NCI-H1417 (cell line): ENCODE measurements at places on chromosomes 12 and 14.
A peak's percentile ranks its signal among the peaks of the same experiment; 100 is the strongest.

- no peak for DNase-seq
Observed at GRCh38 chr14:72883961-72884360, 9.9 kb downstream of the DPF3 start.

DNA sequence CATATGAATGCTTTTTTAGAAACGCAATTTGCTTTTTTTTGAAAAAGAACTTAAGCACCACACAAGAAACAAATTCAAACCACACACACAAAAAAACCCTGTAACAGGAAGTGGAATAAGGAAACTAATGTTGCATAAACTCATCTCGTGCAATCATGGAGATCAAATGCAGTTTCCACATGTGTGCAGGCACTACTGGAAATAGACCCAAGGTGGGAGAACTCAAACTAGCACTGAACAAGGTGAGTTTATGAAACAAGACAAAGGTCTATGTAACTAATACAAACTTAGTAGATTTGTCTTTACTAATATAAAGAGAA is 17.5 kb downstream of the NIN start:
- no peak for DNase-seq

- no peak for DNase-seq
Observed at GRCh38 chr12:118982984-118983761, 1.8 kb downstream of the SRRM4 start.

DNA sequence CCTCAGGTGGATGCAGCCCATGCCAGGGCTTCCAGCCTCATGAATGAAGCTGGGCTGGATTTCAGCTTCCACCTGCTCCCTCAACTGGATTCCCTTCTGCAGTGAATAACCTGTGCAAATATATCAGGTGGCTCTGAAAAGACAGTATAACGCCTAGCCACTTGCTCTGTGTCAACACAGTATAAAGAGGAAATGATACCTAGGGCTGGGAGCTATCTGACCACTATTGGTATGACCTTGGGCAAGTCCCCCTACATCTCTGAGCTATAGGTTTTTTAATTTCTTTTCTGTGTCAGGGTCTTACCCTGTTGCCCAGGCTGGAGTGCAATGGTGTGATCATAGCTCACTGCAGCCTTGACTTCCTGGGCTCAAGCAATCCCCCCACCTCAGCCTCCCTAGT is 19.8 kb downstream of the ISM2 start:
- DNase-seq, result no peak

GRCh38 chr12:57107456-57108155 is 3.6 kb downstream of the STAT6 start:
- DNase-seq, result no peak

DNA sequence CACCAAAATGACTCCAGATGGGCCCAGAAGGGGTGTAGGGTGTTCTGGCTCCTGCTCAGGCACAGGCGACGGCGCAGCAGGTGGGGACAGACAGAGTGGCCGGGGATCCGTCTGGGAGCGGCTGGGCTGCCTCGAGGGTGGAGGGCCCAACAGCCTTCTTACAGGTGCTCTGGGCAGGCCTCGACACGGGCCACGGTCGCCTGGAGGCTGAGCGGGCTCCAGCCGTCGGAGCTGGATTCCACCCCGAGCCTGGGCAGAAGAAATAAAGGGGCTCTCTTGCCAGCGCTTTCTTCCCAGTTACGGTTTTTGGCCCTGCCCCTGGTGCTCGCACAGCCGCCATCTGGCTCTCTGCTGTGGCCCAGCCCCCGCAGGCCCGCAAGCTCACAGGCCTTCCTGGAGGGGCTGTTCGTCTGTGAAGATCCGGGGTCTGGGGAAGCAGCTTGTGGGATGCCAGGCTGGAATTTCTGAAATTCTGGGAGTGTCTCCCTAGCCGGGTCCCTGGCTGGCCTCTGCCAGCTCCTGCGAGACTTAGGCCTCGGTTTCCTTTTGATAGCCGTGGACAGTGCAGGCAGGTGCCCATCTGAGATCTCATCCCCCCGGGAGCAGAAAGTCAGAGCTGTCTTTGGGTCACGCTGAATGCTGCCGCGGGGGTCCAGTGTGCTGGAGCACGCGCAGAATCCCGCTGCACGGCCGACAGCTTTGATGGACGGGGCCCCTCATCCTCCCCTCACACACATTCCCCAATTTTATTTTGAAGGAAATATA is 122.7 kb downstream of the PAPOLA start:
- DNase-seq, result no peak

GRCh38 chr12:123748661-123749060 is 13.4 kb upstream of the DNAH10 start:
- DNase-seq, result no peak

GRCh38 chr12:11771895-11772502 is 122.5 kb downstream of the ETV6 start:
- no peak for DNase-seq

- no peak for DNase-seq
Observed at GRCh38 chr12:19074700-19075099, 54.8 kb upstream of the PLEKHA5 start.

GRCh38 chr14:95918466-95918865 is 41.8 kb downstream of the TUNAR start:
- DNase-seq, result peak; percentile 68

- no peak for DNase-seq
Observed at GRCh38 chr14:52325630-52326029, 11.5 kb downstream of the PTGER2 start.

- DNase-seq, result peak; percentile 34
Observed at GRCh38 chr12:14605401-14605989, 37.8 kb upstream of the PLBD1 start.

GRCh38 chr12:126651133-126651532 is 1585.9 kb downstream of the AACS start:
- DNase-seq, result no peak

- DNase-seq, result peak; percentile 70
Observed at GRCh38 chr12:98594050-98594835, 757 bp downstream of the SLC25A3 start.

DNA sequence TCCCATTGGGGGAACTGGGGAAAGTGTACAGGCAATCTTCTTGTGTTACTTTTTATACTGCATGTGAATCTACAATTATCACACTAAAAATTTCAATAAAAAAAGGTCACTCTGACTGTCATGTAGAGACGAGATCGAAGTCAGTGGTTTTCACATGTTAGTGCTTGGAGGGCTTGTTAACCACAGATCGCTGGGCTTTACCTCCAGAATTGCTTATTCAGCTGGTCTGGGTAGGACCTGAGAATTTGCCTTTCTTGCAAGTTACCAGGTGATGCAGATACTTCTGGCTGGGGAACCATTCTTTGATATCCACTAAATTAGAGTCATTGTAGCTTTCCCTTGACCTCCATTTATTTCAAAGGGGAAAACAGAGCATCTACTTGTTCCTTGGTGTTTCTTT is 62.8 kb upstream of the SLC38A4 start:
- no peak for DNase-seq

DNA sequence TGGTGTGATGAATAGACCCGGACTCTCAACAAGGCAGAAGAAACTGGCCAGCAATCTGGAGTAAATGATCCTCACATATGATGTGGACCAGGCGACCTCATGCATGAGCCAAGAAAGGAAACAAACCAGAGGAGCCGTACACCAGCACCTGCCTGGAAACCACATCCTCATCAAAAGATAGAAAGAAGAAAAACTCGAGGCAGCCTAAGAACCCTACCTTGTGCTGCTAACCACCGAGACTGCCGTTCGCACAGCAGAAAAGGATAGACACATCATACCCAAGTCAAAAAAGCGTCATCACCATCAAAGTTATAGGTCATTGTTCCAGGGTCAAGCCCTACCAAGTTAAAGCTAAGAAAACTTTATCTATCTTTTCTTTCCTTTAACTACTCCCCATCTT is 66.7 kb downstream of the RESF1 start:
- DNase-seq, result no peak

- DNase-seq, result no peak
Observed at GRCh38 chr14:83290447-83290846, 1756.8 kb upstream of the SEL1L start.

DNA sequence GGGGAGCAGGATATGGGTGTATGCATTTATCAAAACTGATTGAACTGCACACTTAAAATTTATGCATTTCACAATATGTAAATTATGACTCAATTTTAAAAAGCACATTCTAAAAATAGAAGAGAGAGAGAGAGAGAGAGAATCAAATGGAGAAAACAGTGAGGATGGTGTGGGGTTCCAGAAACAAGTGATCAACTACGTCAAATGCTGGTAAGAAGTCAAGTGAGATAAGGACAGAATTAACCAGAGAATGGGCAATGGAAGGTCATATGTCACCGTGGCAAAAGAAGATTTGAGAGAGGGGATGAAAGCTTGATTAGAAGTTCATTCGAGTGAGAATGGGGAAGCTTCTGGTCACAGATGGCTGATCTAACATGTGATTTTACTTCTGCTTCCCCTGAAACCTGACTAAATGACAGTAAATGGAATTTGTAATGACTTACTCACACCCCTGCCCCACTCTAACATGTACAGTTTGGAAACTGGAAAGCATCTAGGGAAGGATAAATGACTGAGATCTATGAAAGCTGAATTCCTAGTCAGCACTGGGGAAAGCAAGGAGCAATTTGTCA is 276.5 kb upstream of the AMIGO2 start:
- no peak for DNase-seq

GRCh38 chr12:116101991-116102390 is 175.5 kb downstream of the MED13L start:
- DNase-seq, result no peak

- no peak for DNase-seq
Observed at GRCh38 chr12:107894589-107894988, 120.1 kb downstream of the ASCL4 start.

DNA sequence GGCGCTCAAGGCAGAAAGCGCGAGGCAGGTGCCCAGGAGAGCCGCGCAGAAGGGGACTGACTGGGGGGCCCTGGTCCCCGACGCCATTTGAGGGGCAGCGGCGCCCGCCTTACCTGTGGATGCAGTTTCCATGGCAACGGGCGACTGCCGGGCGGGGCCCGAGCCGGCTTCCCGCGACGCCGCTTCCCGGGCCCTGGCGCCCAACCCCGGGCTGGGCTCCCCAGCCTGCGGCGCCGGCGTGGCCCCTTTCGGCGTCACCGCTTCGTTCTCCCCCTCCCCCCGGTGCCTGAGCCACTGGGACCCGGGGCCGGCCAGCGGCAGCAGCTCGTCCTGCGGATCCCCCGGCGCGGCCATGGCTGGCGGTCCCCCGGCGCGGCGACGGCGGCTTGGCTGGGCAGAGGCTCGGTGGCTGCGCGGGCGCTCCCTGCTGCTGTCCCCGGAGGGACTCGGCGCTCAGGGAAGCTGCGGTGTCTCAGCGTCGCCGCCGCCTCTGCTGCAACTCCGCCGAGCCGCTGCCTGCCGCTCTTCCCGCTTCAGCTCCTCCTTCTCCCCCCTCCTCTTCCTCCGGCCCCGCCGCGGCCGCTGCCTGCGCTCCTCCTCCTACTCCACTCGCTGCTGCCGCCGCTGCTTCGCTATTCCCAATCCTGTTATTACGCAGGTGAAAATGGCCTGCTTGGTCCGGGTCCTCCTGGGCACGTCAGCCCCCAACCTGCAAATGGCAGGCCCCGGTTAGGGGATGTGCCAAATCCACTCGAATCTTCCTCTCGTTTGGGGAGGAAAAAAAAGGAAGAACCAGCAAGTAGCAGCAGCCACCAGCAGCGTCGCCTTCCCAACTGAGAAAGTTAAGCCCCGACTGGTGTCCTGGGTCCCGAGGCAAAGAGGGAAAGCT is at the start of gene RTN1:
RTN1 (minus strand) TSS at position 500 of the 889 bp plus-strand sequence; CDS start at position 354, 146 bp downstream.
- no peak for DNase-seq

- DNase-seq, result no peak
Observed at GRCh38 chr12:113422030-113422885, at the start of gene SDSL. Gene SDSL (plus strand): TSS chr12:113422380. CDS start chr12:113427983, 5,603 bp downstream.

GRCh38 chr14:74655599-74656395 is 43.8 kb upstream of the LTBP2 start:
- no peak for DNase-seq

GRCh38 chr14:94173885-94174603 is at the start of gene PPP4R4:
Gene PPP4R4 (plus strand): TSS chr14:94174322. CDS start chr14:94174466, 144 bp downstream.
- DNase-seq, result peak; percentile 86

DNA sequence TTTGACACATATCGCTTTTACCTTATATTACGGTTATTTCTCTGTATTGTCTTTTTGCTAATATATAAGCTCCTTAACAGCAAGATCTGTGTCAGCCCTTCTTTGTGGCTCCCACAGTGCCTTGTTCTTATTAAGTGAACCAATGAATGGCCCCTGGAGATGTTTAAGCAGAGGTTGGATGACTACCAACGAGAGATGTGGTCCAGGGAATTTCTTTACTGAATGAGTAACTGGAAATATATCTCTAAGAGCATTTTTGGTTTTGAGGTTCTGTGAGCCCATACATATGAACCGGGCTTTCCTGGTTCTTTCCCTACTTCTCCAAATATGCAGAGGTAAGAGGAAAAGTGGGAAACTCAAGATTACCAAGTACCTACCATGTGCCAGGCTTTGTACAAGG is 23.5 kb downstream of the CALCOCO1 start:
- DNase-seq, result no peak

DNA sequence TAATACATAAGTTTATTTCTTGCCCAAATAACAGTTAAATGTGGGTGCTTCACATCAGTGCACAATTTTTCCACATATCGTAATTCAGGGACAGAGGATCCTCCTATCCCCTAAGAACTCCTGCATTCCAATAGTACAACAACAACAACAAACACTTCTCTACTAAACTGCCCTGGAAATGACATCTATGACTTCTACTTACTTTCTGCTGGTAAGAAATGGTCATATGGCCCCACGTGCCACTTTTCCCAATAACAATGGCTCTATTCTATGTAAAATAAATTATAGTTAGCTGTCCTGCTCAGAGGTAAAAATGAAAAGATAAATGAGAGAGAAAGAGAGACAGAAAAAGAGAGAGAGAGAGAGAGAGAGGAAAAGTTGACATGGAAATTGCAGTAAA is 308.5 kb downstream of the ATXN7L3B start:
- no peak for DNase-seq

DNA sequence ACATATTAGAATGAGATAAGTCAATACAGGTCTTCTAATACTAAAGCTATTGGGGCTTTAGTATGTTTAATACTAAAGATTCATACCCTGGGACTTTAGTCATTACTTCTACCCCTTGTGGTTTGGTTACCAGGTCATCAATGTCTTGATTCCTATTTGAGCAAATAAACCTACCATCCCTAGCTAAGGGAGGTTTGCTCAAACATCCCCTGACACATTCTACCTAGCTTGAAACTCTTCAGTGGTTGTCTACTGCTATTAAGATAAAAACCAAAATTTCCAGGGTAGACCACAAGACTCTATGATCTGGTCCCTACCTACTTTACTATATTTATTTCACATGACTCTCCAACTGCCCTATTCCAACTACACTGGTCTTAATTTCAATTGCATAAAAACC is 7.3 kb upstream of the C2CD5 start:
- DNase-seq, result no peak

DNA sequence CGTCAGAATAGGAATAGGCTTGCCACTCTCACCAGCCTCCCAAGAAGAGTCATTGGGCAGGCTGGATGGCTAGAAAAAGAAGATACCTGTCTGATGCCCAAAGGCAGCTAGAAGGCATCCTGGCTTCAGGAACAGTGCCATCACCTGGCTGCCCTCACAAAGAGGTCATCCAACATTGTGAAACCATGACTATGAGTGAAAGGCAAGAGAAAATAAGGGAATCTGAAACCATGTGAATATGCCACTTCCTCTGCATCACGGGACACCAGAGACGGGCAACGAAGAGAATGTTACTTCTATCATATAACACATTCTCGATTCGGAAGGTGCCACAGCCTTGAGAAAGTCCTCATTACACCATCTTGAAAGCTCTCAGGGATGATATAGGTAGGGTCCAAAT is 182.0 kb downstream of the DAD1 start:
- DNase-seq, result no peak

- DNase-seq, result no peak
Observed at GRCh38 chr12:72207486-72208409, 64.4 kb upstream of the TRHDE start.
